ENCODE measurements at places on chromosomes 4 and X. TPM values are rescaled to one million over a fixed set of nuclear protein-coding genes. Genes with fewer than 3 reads are reported as not detected.

DNA sequence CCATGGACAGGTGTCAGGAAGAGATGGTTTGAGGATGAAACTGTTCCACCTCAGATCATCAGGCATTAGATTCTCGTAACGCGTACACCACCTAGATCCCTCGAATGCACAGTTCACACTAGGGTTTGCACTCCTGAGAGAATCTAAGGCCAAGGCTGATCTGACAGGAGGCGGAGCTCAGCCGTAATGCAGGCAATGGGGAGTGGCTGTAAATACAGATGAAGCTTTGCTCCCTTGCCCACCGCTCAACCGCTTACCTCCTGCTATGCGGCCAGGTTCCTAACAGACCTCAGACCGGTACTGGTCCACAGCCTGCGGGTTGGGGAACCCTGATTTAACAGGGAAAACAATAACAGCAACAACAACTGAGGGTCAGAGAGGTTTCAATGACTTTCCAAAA lies 2.0 kb upstream of the TEC start:
- DNase-seq: no peak

DNA sequence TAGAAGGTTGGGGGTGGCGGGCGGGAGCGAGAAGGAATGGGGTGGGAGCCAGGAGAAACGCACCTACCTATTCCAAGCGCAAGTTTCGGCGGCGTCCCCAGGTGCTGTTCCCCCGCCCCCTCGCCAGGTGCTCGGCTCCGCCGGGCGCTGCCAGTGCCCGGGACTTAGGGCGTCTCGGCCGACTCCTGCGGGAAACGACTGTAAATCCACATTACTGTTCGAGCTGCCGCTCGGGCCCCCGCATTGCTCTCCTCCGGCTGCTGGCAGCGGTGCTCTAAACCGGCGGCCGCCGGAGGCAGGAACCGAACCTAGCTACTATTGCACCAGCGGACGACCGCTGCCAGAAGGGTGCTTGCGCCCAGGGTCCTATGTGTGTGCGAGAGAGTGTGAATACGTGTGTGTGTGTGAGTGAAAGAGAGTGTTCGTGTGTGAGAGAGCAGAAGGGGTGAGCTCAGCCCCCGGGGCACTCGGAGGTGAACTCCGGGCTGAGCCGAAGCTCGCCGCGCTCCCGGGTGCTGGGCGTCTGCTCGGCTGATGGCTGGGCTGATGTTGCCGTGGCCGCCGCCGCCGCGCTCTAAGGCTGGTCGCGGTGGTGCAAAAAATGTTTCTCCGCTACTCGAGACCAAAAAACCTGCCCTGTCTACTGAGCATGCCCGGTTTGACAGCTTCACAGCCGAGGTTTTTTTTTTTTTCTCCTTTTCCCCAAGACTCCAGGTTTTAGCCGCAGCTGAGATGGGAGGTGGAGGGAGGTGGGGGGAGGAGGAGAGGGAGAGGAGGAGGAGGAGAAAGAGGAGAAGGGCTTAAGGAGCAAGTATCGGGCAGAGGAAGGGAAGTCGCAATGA lies 115.7 kb upstream of the TEX13C start:
- DNase-seq: peak; percentile 59

- DNase-seq: peak; percentile 54
Measured at GRCh38 chr4:162497564-162498167, 333.9 kb upstream of the FSTL5 start.

DNA sequence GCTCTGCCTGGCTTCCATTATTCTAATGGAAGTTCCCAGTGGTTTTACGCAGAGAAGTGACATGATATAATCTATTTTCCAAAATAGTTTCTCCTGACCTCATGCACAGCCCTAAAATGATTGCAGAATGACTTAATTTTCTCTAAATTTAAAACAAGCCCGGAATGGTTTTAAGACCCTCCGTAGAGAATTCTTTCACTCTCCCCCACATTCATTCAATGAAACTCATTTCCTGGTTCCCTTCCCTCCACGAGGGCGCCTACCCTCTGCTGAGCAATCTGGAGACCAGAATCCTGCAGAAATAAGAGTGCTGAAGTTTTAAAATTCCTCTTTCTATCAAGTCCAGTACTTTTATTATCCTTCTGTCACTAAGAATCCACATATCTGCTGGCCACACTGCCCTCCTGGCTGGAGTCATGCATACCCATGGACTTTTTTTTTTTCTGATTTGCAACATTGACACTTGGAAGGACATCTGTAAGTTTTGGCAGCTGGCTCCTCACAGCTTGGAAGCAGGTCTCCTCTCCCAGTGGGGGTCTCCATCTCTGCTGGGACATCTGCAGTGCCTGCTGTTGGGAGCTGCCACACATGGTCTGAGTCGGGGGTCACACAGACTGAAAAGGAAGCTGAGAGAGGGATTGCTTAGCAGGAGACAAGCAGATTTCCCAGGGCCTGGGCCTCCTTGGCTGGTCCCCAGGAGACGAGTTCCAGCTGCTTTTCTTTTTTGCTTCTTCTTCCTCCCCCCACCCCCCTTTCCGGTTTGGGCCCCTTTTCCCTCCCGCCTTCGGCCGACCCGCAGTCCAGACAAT lies 86.1 kb downstream of the SOWAHB start:
- peak; percentile 15 for DNase-seq

DNA sequence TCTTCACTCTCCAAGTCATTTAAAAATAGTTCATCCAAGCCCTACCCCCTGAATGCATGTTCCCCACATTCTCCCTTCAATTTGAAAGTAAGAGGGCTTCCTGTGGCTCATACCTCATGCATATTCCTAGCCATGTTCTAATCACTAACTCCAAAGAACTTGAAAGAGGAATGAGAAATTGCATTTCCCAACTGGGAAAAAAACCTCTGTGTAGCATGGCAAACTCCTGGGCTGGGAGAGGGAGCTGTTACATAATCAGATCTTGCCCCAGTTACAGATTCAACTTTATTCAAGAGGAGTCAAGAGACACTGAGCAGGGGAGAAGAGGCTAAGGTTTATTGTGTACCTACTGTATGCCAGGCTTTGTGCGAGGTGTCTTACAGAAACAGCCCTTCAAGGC lies 90.2 kb downstream of the SLC2A9 start:
- no peak for DNase-seq

DNA sequence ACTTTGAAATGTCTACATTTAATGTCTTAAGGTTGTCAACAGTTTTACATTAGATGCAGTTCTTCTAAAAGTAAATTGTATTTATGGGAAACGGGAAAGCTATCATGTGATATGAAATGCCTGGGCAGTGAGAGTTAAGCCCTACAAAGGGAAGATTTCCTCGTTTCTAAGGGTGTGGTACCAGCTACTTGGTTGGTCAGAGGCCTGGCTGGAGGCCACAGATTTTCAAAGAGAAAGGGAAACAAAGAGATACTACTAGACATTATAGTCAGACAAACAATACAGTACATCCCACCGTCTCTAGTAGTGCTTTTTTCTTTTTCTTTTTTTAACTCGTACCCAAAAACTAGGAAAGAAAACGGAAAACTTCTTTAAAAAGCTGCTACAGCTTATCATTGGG lies 467.8 kb downstream of the PCDH7 start:
- DNase-seq: no peak

DNA sequence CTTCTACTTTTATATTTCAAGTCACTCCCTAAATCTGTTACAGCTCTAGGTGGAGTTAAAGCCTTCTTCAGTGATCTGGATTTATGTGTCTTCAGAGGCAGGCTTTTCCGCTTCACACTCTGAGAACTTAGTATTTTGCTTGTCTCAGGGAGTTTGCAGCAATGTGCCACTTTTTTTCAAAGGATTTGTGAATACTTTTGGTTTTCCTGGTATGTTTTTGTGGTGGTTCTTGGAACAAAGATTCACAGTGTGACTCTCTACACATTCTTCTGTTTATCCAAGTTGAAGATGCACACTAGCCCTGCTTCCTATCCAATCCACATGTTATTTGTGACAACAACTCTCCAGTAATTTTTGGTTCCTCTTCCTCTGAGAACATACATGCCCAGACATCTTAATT lies 1253.7 kb downstream of the TECRL start:
- DNase-seq: no peak

KIAA1210 gene
- total RNA-seq: not detected
